BJ (cell line): ENCODE measurements at places on chromosomes 12 and 14. TPM values are rescaled to one million over a fixed set of nuclear protein-coding genes. Genes with fewer than 3 reads are reported as not detected.

DNA sequence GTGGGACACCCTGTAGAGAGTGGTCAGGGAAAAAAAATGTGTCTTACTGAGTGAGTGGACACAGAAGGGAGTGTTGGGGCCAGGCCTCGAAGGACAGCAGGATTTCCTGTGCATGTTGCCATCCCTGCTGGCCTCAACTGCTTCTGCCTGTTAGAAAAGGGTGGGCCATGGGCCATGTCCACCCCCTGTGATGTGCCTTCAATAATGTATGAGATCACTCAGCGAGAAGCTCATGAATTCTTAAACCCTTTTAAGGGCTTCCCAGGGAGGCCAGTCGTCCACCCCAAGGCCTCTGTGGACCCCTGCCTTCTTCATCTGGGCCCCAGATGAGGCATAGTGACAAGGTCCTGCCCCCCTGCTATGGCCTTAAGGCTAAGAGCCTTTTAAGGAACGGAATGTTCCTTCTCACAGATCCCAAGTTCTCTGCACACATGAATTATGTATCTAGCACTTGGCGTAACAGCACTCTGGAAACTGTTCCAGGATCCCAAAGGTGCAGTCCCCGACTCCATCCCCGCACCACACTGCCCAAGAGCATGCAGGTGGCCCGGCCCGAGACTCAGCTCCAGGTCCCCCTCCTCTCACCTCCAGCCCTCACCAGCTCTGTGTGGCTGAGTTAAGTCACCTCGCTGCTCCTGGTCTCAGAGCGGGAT is 8.9 kb upstream of the C14orf132 start:
- no peak for DNase-seq

GRCh38 chr12:130557886-130558765 is 158.0 kb downstream of the RIMBP2 start:
- DNase-seq, result no peak

DNA sequence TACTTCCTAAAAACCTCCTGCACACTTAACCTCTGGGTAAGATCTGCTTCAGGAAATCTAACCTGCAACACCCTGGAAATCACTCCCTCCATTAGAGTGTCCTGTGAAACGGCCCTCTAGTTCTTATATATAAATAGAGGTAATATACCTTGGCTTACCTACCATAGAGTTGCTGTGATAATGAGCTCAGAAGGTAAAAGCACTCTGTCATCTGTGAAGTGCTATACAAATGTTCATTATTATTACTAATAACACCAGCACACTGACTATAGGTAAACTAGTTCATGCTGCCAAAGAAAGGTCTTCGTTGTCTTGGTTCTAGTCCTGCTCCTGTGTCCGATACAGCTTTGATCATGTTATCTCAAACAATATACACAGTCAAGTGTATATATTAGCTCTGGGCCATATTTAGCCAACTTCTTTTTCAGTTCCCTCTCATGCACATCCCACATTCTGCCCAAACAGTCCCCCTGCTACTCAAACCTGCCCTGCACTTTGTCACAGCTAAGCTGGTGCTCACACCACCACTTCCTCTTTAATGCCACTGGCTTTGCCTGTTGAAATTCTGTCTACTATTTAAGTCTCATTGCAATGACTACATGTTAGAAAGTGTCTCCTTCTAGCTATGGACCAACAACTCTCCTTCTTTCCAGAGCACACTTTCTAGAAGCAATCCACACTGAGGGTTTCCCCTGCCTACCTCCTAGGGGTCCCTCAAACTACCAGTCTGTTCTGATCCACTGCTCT is 5.1 kb downstream of the E2F7 start:
- no peak for DNase-seq

- no peak for DNase-seq
Observed at GRCh38 chr12:6370576-6370935, 4.8 kb downstream of the SCNN1A start.

DNA sequence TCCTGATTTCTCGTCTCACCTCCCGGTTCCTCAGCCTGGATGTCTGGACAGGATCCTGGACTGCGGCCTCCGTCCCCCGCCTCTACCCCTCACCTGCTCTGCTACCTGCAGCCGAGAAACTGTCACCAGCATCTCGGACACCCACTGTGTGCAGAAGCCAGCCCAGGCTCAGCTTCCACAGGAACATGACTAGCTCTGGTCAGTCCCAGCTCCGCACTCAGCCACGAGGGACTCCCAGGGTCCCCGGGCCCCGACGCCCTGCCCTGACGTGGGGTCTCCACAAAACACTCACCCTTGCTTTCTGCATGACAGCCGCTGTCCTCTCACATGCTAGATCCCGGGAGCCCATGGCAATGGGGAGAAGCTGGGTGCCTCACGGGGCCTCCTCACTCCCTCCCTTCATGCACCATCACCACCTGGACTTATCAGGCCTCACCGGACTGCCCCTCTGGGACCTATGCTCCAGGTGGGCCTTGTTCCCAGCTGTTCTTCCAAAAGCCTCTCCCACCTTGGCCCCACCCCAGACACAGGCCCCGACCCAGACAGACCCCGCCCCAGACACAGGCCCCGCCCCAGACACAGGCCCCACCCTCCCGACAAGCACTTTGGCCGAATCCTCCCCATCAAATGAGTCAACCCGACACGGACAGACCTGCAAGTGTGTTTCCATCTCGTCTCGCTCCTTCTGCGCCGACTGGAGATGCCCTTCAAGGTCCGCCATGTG is 26.9 kb upstream of the ANKLE2 start:
- no peak for DNase-seq

DNA sequence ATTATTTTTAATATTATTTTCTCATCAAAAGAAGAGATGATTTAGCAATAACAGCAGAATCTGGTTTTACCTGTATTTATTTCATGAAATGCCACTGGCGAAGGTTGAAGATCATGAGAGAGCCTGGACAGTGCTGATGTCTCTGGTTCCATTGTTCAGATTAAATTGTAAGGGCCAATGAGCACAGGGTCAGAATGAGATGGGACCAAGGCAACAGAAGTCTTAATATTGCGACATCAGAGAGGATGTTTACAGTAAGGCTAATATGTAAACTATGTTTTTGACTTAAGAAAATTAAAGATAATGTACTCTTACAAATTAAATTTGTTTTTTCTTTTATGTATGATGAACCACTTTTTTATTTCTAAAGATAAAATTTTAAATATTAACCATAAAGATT is 35.2 kb upstream of the KLRD1 start:
- no peak for DNase-seq

- no peak for DNase-seq
Observed at GRCh38 chr12:119500209-119500608, 93.4 kb upstream of the TMEM233 start.

GRCh38 chr14:87080146-87080545 is 912.8 kb downstream of the GALC start:
- no peak for DNase-seq

GRCh38 chr14:53735916-53736315 is 220.7 kb downstream of the BMP4 start:
- DNase-seq, result no peak

DNA sequence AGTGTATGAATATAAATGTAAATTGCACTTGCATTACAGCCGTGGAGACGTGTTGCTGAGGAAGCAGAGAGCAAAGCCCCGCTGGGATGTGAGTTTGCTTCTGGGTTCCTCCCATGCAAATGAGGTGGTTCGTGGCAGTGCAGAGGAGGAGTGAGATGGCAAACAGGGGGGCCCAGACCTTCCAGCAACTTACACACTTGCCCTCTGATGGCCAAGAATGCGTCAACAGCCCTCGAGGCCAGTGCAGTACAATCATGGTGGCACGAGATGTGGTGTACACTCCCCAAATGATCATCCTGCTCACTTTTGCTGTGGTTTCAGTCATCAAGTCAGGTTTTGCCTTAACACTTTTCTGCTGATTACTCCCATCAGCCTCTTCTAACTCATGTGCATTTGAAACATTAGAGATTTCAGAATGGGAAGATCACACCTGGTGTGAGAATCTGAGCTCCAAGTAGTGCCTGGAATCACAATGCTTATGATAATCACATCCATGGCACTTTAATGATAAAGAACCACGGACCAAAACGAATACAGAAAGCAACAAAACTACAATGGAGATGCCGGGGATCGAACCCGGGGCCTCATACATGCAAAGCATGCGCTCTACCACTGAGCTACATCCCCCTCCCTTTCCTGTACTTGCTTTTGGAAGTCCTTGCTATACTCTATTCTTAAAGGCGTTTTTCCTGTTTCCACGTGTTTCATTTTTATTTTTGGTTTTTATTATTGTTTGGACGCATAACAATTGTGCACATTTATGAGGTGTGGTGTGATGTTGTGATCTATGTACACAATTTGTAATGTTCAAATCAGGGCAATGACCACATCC is 7.0 kb upstream of the UBC start:
- DNase-seq, result no peak

DNA sequence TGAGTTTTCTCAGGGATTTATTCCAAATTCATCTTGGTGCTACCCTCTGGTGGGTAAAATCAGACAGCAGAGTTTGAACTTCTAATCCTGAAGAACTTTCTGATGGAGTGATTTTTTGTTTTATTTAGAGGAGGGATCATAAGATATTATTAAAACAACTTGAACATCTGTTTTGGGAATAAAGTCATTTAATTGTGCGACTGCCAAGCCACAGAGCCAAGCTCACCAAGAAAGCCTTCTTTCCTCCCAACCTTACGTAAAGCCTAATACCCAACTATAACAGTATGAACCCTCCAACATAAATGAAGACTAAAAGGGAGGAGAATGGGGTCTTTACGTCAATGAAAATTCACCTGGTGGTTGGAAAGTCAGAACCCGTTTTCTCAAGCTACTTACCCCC is 205.5 kb upstream of the IGF1 start:
- DNase-seq, result no peak

DNA sequence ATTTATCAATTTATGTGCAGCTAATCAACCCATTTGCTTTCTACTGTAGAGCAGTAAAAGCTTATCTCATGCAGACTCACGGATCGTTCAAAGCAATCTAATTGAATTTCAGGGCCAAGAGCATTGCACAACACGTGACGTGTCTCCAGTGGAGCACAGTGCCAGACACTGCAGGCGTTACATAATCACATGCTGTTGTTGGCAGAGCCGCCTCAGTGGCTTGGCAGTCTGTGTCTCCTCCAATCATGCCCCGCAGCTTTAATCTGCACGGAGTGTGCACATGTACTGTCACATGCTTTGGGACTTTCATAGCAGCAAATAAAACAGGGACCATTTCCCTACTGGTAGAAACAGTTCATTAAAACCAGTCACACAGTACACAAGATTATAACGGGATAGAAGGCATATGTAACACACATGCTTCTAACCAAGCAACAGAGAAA is 309.3 kb downstream of the ITPR2 start:
- peak; percentile 74 for DNase-seq

DNA sequence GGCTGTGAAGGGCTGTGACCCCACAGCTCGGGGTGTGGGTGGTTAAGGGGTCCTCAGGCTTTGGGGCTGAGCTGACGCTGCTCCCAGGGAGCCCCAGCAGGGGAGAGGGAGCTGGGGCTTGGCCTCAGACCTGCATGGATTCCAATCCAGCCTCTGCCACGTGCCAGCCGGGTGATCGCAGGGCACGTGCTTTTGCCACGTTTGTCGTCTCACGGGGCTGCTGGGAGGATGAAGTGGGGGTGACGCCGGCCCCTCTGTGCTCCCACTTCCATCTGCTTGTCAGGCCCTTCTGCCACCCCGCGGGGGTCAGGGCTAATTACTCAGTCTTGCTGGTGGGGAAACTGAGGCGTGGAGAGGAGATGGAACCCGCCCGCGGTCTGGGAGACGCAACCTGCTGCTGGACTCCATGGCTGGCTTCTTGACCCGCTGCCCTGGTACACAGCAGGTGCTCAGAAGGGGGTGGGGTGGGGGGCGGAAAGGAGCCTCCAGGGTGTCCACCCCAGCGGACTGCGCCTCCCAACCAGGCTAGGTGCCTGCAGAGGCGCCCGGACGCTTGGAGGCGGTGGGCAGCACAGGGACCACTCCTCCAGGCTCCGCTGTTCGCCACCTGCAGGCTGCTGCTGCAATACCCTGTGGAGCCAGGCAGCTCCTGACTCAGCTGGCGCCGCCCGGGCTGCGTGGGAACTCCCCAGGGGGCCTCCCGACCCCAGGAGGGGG is 36.4 kb upstream of the PRIMA1 start:
- no peak for DNase-seq

- no peak for DNase-seq
Observed at GRCh38 chr14:92988786-92989755, 66.1 kb downstream of the CHGA start.

DNA sequence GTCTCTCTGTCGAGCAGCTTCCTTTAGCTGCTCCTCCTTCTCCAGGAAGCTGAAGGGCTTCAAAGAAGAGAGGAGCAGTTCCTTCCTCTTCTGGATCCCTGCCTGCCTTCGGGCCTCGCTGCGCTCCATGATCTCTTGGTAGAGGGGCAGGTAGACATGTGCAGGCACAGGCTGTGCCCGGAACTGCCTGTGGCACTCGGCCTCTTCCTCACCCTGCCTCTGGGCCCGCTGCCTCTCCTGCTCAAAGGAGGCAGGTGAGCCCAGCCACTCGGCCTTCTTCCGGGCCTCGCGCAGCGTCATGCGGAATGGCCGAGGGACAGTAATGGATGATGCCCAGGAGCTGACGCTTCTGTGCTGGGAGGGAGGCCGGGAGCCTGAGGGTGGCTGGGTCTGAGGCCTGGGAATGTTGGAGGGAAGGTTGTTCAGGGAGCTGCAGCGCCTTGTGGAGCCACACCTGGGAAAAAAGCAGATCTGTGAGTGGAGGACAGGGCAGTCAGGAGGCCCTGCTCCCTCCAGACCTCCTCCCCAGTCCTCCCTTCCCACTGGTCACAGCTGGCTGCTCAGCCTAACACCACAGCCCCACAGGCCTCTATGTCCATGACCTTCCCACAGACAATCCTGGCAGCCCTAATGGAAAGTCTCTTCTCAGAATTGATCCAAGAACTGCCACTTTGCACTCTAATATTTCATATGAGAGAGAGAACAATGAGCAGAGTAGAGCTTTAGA is 5.3 kb downstream of the FAM161B start:
- no peak for DNase-seq

DNA sequence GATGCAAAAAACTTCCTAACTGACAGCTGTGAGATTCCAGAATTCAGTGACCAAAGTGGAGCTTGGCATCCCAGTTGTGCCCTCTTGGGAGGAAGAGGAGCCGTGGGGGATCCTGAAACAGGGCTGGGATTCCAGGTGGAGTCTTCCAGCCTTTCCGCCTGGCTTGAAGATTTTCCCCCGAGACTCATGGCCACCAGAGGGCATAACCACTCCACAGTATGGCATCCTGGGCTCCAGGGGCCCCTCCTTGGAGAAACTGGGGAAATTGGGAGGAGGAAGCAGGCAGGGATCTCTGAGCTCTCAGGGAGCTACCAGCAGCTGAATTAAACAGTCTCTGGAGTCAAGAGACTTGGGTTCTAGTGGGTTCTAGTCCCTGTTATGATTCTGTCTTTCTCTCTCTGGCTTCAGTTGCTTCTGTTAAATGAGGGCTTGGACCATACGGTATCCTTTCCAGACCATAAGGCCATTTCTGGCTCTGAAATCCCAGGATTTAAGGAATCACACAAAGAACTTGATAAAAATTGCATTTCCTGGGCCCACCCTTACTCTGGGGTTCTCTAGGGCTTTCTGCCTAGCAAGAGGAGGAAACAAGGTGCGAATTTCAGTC is 2.6 kb upstream of the TAMALIN start:
- no peak for DNase-seq

- DNase-seq, result no peak
Observed at GRCh38 chr14:91310606-91311283, 66.2 kb upstream of the GPR68 start.

- no peak for DNase-seq
Observed at GRCh38 chr12:13496111-13496510, 299.6 kb downstream of the EMP1 start.

The MIP gene
- 0.10 and 0.12 TPM in 2 replicates for polyA plus RNA-seq

The NTS gene
- polyA plus RNA-seq, result not detected in 2 replicates
